ENCODE measurements at places on chromosomes 6 and 20.

DNA sequence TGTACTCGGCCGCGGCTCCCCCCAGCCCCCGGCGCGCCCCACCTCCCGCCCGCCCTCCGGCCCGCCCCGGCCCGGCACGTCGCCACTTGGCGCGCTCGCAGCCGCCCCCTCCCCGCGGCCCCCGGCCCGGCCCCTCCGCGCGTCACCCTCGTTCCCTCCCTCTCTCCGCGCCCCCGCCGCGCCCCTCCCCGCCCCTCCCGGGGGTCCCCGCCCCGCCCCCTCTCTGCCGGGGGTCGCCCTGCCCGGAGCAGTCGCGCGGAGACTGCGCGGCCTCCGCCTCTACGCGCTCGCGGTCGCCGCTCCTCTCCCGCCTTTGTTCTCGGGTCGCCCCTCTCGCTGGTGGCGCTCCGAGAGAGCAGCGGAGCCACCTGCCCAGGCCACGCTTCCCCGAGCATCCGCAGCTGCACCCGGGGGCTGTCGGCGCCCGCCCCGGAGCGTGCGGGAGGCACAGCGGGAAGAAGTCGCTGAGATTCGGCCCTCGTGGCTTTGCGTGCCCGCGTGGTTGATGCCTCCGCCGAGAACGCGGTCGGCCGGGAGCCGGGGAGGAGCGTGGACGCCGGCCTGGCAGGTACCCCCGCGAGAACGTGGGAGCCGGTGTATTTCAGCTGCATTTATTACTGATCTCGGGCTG is at the start of gene PHF10:
Gene PHF10, minus strand, starts transcription at position 7 of the 631 bp plus-strand sequence. CDS start 569 bp downstream, outside the sequence.
- DNase-seq, result no peak

- DNase-seq, result no peak
These were observed 100.1 kb downstream of the YTHDF1 start for GRCh38 chr20:63115651-63116411.

DNA sequence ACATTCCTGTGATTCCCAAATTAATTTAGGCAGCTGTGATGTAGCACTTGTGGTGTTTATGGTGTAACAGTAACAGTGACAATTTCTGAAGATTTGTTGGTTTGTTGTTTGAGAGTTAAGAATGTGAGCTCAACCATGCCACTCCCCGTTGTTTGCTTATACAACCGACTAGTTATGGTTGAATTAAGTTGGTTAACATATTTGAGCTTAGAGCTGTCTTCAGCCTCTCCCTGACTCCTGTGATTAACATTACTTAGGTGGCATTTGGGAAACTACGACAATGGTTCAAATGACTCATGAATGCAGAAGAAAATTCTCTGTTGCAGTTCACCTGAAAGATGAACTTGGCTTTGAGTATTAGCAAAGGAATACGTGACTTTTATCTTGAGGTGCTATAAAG is 35.9 kb upstream of the PRL start:
- no peak for DNase-seq

DNA sequence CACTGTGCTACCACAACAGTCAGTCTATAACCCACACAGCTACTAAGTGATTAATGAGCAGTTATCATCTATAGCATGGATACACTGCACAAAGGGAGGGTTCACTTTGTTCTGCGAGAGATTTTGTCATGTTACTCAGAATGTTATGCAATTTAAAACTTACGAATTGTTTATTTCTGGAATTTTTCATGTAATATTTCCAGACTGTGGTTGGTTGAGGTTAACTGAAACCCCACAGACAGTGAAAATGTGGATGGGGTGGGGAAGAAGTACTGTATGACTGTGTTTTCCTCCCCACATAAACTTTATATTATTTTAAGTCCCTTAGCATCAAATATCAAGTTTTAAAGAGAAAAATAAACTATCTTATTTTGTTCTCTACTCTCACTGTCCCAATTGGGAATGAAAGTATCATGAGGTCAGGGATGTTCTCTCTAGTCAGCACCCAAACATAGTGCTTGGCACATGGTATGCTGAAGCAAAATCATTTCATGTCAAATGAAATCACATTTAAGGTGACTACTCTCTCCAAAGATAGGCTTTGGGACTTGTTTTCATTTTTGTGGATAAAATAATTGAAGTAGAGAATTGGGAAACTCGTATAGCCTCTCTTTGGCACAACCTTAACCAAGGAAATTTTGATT is 25.4 kb downstream of the DOP1A start:
- DNase-seq, result no peak

- no peak for DNase-seq
These were observed 243.2 kb upstream of the TENT5A start for GRCh38 chr6:81995548-81996289.

DNA sequence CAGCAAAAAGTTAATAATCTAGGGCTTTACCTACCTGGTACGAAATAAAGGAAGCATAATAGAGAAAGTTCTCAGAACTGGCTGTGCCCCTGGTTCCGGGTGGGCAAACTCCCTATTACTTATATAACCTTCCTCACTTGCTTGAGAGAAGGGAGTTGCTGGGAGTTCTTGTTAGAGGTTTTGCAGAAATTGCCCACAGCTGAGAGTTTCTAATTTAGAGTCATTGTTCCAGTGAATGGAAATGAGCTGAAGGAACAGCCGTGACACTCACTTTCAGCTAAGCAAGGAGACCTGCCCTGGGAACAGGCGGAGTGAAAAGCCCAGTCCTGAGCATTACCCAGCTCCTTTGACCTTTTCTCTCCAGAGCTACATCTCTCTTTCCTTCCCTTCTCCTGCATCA is 594.6 kb upstream of the FLRT3 start:
- no peak for DNase-seq

GRCh38 chr6:34888874-34889555 is at the start of gene ANKS1A:
ANKS1A (plus strand) TSS chr6:34889255; CDS start chr6:34889403, 148 bp downstream.
- DNase-seq, result peak; percentile 59

DNA sequence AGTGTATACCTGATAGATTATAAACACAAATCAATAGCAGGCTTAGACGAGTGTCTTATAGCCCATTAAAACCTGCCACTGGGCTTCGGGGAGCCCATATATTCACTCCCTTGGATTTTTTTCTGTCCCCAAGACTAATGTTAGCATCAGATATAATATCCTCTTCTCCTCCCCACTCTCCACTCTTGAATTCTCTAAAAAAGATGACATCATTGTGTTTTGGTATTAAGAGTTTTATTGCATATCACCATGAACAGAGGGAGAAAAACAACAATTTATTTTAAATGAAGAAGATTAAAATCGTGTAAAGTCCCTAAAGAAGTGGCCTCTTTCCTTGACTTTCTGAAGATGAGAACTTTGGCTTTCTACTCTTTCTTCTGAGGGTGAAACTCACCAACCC is 84.4 kb downstream of the MLIP start:
- no peak for DNase-seq

DNA sequence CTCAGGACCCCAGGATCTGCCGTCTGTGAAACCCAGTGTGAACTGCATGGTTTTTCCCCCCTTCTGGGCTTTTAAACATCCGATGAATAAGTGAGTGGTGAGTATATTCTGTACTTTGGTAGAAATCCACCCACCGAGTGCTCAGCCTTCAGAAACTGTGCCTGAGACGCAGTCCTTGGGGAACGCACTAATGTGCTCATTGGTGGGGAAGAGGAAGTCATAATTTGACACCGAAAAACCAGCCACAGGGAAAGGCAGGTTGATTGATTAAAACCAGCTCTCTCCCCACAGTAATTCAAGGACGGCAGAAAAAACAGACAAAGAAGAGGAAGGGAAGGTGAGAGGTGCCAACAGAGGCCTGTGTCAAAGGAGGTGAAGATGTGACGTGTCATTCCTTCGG is 21.7 kb downstream of the EDN3 start:
- no peak for DNase-seq

GRCh38 chr20:41098703-41099250 is 38.6 kb upstream of the PLCG1 start:
- DNase-seq, result no peak

GRCh38 chr20:63487116-63487764 is 11.6 kb downstream of the EEF1A2 start:
- DNase-seq, result no peak

- no peak for DNase-seq
These were observed 157.6 kb upstream of the KCNQ5 start for GRCh38 chr6:72464246-72464645.

DNA sequence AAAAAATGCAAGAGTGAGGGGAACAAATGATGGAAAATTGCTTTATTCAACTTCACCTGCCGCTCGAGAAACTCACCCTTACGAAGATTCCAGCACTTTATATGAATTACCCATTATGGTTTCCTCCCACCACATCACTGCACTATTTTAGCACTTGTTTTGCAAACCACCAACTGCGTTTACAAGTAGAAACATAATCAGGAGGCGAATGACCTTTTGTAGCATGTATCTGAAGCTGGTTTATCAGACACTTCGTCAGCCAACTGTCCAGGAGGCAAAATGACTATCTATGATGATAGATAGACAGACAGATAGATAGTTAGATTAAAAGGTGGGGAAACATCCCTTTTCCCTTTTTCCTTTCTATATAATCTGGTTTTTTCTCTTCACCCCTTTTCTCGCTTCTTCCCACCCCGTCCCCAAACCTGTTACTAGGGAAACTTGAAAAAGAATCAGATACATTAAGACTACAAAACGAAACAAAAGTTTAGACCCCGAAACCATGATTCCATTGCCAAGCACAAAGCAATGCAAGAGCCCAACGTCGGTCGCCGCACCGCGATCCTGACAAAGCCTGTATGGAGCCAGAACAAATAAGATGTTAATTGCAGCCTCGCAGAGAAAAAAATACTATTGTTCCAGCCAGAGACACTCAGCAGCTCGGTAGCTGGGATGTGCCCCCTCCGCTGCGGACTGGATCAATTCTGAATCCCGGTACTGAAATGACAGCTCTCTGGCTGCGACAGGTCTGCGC is 933 bp upstream of the ADGRB3 start:
- peak; percentile 28 for DNase-seq

DNA sequence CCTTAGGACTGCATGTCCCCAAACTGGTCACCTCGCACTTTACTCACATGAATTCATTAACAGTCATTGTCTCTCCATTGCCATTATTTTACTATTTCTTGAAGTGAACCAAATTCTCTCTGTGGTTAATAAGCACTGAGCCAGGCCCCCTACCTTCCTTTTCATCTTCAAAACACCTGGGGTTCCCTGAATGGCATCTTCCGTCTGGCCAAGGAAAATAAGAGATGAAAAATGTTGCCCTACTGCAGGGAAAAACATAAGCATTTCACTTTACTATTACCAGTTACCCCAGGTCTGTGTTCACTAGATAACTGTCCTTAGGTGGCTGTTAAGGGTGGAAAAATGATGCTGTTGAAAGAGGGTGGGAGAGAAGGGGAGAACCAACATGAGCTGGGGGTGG is 10.0 kb upstream of the NKX2-2 start:
- DNase-seq, result no peak

DNA sequence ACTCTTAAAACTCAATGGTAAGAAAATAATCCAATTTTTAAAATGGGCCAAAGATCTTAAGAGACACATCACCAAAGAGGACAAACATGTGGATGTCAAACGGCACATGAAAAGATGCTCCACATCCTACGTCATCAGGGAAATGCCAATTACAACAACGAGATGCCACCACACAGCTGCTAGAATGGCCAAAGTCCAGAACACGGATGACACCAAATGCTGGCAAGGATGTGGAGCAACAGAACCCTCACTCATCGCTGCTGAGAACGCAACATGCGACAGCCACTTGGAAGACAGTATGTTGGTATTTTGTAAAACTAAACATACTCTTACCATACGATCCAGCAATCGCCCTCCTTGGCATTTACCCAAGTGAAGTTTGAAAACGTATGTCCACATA is 132.8 kb upstream of the CDH4 start:
- no peak for DNase-seq
